ENCODE measurements at places on chromosomes 7 and 10.

DNA sequence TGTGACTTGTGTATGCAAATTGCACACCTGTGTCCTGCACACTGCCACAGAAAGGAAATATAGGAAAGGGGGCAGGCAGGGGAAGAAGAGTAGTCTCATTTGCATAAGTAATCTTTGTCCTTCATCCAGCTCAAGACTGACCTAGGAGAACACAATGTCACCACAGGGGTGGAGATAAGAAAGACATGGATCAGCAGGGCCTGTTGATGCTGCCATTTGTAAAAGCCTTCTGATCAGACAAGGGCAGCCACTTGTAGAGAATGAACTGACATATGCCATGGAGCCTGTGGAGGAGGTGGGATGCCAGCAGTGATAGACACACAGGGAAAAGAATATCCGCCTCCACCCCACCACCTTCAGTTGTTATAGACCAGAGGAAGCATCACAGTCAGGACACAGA, 528.9 kb downstream of the HTR7 start:
- DNase-seq: no peak

- no peak for DNase-seq
Observed at GRCh38 chr10:3689871-3690510, 95.0 kb downstream of the KLF6 start.

DNA sequence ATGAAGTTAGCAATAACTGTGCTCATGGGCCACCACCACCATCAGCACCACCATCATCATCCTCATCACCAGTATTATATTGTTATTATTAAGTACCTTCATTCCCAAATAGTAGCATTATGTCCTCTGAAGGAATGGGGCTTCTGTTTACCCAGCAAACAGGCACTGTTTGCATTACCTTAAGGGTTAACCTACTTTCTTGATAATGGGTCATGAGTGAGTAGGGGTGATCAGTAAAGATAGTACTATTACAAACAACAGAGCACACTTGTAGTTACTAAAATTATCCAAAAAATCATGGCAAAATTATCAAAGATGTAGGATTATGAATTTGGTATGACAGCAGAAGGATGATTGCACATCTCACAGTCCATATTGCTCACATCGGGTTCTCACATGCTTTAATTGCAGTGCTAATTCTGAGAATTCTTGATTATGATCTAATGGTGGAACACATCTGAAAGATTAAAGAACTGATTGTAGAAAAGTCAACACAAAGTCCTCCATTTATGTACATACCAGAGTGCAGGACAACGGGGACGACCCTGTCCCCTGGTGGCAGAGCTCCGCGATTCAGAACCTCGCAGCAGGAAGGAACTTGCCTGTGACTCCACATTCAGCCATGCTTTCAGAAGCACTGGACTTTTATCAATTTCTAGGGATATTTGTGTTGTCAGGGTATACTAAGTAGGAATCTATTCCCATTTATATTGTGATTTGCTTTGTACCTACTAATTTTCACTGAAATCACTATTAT, 31.0 kb downstream of the PDE1C start:
- DNase-seq: peak; percentile 30

- peak; percentile 17 for DNase-seq
Observed at GRCh38 chr7:92609921-92610518, 19.8 kb upstream of the FAM133B start.

GRCh38 chr10:5896208-5897052, 6.4 kb downstream of the FBH1 start:
- DNase-seq: no peak

DNA sequence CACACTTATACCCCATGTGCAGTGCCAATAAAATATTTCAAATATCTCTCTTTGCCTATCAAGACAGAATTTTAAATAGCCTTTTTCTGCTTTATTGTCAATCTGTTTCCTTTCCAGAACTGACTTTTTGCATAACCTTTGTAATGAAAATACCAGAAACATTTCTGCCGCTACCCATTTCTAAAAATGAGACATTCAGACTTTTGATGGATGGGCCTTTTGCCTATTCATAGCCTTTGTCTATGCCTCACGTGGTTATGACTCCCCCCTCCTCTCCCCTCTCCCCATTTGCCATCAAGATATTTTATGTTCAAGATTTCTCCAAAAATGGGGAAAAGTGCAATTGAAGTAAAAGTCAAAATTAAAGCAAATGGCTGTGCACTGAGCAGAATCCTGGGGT, 5.9 kb downstream of the PPP1R17 start:
- no peak for DNase-seq

DNA sequence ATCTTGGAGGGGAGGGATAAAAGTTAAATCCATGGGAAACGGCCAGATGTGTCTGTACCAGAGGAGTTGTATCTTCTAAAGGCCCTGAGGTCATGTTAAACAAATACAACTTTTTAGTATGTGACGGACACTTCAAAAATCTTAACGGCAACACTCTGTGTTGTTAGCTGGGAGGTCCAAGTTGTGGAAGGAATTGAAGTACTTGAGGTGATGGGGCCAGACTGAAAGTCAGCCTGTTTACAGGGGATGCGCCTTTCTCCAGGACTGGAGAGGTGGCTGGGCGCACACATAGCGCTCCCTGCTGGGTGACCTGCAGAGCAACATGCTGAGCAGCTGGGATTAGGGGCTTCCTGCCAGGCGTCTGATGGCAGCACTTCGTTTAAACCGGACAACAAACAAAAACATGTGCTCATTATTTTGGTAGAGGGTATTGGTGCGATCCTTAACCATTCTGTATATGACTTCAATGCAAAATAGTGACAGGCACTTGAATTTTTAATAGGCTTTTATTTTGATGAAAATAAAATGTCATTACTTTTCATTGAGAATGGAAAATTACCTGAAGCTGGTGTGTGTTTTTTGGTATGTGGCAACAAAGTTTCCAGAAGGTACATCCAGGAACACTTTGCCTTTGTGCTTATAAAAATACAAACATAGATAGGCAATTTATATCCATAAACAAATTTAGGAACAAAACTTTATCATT, 198.2 kb downstream of the MLLT10 start:
- peak; percentile 50 for DNase-seq

GRCh38 chr7:47266799-47267198, 315.1 kb downstream of the TNS3 start:
- DNase-seq: no peak

- DNase-seq: no peak
Observed at GRCh38 chr10:88291289-88292184, 291.6 kb downstream of the RNLS start.

- no peak for DNase-seq
Observed at GRCh38 chr7:103685646-103686045, 239.6 kb upstream of the SLC26A5 start.

DNA sequence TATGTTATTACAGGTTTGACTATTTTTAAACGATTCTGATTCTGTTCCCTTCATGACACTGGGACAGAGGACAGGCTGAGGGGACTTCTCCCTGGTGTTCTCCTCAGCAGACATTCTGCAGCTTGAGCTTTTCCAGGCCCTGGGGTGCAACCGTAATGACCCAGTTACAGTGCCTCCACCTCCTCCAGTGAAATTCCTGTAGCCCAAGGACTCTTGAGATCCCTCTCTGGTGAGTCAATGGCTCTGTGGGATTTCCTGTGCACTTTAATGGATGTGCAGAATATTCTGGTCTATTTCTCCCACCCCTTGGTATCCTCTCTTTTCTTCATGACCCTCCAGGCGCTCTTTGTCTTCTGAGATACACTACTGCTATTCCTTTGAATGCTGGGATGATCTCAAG, 319.3 kb downstream of the INHBA start:
- no peak for DNase-seq

GRCh38 chr10:26733750-26734568, 36.5 kb downstream of the PDSS1 start:
- peak; percentile 53 for DNase-seq

DNA sequence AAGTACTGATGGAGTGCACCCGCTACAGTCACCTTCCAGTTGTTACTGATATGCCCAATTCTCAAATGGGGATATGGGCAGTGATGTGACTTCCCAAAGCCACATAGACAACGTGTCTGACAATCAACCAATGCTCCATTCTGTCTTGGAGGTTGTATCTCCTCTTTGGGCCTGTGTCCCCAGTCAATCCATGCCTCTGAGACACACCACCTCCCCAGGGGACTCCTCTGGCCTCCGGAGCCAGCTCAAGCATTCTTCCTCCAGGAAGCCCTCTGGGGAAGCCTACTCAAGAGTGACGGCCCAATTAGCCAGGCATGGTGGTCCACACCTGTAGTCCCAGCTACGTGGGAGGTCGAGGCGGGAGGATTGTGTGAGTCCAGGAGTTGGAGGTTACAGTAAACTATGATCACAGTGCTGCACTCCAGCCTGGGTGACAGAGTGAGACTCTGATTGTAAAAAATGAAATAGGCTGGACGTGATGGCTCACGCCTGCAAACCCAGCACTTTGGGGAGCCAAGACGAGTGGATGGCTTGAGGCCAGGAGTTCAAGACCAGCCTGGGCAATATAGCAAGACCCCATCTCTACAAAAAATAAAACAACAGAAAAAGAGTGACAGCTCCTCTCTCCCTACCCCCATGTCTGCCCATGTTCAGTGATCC, 99.5 kb upstream of the TNRC18 start:
- no peak for DNase-seq

- DNase-seq: no peak
Observed at GRCh38 chr7:53383131-53383530, 347.7 kb downstream of the POM121L12 start.

GRCh38 chr7:152336754-152337368, 98.9 kb downstream of the KMT2C start:
- peak; percentile 10 for DNase-seq

DNA sequence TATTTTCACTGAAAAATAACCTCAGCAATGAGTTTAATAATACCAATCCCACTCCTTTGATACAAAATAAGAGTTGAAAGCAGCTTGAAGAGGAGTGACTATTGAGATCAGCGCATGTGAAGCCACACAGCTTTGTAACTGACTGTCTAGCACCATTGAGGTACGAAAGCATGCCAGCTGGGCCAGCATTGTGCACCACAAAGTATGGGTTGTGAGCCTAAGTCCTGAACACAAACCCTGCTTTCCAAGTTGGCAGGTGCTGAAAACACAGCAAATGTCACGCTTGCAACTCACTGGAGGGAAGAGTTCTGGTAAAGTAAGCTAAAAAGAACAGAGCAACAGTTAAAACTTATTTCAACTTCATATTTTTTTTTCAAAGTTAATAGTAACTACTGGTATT, 4.0 kb upstream of the FAM53B start:
- no peak for DNase-seq

- no peak for DNase-seq
Observed at GRCh38 chr10:52615331-52615730, 157.3 kb downstream of the MBL2 start.

DNA sequence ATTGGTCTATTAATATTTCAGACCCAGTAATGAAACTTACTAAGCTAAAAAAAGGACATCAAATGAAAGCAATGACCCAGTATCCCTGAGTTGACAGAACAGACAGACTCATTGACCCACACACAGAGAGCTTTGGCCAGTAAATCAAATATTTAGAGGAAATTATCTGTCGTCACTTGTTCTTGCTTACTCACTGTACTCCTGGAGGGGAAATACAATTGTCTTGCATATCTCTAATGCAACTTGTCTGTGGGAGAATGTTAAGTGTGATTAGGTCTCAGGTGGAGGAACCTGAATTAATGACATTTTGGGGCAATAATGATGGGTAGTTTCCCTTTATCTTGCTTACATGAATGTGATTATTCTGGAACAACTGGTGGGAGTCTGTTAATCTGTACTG, 80.4 kb downstream of the CUBN start:
- DNase-seq: no peak

- DNase-seq: peak; percentile 65
Observed at GRCh38 chr10:80444646-80445319, 9.3 kb upstream of the TSPAN14 start.

GRCh38 chr7:1972744-1973143, 260.0 kb downstream of the MAD1L1 start:
- DNase-seq: no peak

- no peak for DNase-seq
Observed at GRCh38 chr10:132407846-132408278, 10.9 kb downstream of the PWWP2B start.

DNA sequence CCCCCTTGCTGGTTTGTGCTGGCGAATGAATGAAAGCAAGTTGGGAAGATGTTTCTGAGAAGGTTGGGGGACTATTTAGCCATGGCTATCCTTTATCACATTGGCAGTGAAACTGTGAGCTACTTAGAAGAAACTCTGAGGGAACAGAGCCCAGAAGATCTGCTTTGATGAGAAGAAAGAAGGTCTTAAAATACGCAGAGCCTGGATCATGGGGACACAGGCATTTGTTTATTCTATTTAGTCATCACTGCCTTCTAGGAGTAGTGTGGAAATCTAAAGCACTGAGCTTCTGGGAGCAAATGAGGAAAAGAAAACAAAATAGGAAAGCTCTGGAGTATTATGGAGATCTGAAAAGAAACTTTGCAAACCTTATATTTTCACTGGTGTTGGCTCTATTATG, 28.5 kb downstream of the CPED1 start:
- no peak for DNase-seq

- no peak for DNase-seq
Observed at GRCh38 chr10:6120691-6121090, 31.9 kb downstream of the RBM17 start.

DNA sequence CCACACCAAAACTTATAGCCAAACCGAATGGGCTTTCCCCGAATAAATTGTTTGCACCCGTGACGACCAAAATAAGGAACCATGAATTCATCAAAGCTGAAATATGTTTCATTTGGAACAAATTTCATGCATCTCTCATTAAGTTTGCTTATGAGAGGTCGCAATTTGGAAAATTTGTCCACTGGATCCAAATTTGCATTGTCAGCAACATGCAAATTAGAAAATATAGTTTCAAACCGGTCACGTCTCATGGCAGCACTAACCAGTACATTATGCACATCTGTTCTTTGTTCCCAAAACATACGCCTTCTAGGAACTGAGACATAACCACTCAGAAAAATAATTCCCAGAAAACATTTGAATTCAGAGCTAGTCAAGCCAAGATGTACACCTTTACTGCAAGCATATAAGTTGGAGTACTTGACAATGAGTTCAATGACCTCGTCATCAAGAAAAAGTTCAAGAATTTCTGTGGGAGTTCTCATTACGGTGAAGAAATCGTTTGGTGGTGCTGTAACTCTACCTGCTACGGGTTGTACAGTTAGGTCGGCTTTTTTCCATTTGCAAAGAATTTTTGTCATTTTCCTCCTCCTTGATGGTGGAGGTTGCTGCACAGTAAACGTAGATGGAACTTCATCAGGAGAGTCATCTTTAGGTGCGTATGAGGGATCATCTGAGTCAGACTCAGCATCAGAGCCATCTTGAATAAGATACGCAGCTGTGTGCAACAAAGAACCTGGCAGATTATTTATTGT, 22.5 kb downstream of the ERCC6 start:
- no peak for DNase-seq

DNA sequence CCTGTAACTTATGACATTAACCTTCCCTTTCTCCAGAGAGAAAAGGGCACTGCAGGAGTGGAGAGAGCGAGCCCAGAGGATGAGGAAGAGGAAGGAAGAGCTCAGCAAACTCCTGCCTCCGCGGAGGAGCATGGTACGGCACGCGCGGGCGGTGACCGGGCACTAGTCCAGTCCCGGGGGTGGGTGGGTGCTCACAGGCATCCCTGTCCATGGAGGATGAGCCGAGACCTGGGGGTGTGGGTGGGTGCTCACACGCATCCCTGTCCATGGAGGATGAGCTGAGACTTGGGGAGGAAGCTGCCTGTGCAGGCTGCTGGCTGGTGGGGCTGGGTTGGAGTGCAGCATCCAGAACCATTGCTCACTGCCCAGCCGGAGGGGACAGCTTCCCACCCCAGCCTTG, 23.8 kb downstream of the LRRC27 start:
- no peak for DNase-seq

GRCh38 chr7:150359622-150360362, 8.8 kb upstream of the REPIN1 start:
- no peak for DNase-seq

- DNase-seq: no peak
Observed at GRCh38 chr7:124679586-124680225, 85.9 kb downstream of the GPR37 start.

Measured in hippocampal formation (tissue), 2 donors.